ENCODE measurements at places on chromosomes 1 and 21.

DNA sequence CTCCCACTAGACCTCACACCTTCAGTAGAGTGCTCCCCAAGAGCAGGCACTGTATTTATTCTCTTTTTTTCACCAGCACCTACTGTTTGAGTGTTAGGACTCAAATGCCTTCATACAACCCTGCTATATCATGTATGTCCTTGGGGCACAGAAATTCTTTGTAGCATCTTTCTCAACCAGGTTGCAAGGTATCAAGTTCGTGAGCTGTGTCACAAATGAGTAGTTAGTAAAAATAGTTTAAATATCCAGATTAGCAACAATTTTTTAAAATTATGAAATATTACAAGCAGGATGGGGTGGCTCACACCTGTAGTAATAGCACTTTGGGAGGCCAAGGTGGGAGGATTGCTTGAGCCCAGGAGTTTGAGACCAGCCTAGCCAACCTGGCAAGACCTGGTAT, 152.6 kb upstream of the TNR start:
- no peak for DNase-seq

- DNase-seq: no peak
Observed at GRCh38 chr1:154443274-154444013, 38.3 kb downstream of the IL6R start.

- DNase-seq: peak; percentile 42
Observed at GRCh38 chr1:22332795-22333499, 118.7 kb upstream of the ZBTB40 start.

DNA sequence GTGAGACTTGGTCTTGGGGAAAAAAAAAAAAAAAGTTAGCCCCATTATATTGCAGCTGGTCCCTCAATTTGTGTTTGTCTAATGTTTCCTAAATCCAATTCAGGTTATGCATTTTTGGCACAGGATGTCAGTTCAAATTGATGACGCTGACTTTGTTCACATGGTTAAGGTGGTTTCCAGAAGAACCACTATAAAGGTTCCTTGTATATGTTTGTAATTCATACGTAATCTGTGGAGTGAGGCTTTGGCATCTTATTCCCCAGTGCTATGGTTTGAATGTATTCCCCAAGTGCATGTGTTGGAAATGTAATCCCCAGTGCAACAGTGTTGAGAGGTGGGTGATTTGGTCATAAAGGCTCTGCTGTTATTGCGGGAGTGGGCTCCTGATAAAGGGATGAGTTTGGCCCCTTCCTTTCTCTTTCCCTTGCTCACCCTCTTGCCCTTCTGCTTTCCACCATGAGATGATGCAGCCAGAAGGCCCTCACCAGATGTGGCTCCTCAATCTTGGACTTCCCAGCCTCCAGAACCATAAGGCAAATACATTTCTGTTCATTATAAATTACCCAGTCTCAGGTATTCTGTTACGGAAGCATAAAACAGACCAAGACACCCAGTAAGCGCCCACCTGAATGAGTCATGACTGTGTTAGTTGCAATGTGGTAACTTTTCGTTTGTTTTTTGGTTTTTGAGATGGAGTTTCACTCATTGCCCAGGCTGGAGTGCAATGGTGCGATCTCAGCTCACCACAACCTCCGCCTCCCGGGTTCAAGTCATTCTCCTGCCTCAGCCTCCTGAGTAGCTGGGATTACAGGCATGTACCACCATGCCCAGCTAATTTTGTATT, 19.5 kb upstream of the HLCS start:
- DNase-seq: no peak

GRCh38 chr1:10302416-10302815, 92.0 kb downstream of the KIF1B start:
- no peak for DNase-seq

DNA sequence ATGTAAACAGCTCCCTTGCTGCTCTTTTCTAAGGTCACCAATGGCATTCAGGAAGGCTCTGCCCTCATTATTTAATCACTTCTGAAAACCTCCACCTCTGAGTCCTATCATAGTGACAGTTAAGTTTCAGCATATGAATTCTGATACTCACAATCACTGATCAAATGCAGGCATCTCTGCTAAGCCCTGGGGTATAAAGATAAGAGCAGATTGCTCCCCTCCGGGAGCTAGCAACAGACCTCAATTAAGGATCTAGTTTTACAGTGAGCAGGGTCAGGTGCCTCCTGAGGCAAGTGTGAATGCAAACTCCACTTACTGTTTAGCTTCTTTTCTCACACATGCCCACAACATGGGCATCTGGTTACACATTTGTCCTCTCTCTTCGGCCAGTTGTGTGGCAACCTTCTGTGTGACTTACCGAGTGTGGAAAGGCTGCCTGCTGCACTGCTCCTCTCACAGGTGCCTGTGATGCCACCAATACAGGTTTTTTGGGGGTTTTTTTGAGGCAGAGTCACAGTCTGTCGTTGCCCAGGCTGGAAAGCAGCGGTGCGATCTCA, 15.0 kb downstream of the IL10RB start:
- DNase-seq: no peak

DNA sequence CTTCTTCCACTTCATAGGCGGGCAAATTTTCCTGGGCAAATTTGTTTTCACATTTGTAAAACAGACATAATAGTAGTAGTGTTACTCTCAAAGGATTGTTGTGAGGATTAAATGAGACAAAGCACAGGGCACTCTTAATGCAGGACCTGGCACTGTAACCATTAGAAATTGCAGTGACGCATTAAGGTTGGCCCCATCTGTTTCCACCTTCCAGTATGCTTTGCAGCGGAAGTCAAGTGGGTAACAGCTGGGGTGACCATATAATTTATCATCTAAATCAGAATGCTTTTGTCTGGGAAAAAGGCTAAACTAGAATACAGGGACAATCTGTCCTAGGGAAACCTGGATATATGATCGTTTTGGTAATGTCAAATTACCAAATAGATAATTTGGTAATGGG, 132.5 kb upstream of the CACHD1 start:
- no peak for DNase-seq

GRCh38 chr1:110094931-110095654, 17.1 kb upstream of the UBL4B start:
- DNase-seq: no peak

- DNase-seq: no peak
Observed at GRCh38 chr1:171919891-171920887, 78.9 kb downstream of the DNM3 start.
